ENCODE measurements at places on chromosomes 7 and 10. TPM values are rescaled to one million over a fixed set of nuclear protein-coding genes. Genes with fewer than 3 reads are reported as not detected.
A peak's percentile ranks its signal among the peaks of the same experiment; 100 is the strongest.

- no peaks in the 10 kb centered on the region for H3K4me1 ChIP-seq
- no peak for DNase-seq
- no peaks in the 10 kb centered on the region for H3K36me3 ChIP-seq
These were observed 1027.8 kb upstream of the PHF14 start for GRCh38 chr7:9945857-9946256.

DNA sequence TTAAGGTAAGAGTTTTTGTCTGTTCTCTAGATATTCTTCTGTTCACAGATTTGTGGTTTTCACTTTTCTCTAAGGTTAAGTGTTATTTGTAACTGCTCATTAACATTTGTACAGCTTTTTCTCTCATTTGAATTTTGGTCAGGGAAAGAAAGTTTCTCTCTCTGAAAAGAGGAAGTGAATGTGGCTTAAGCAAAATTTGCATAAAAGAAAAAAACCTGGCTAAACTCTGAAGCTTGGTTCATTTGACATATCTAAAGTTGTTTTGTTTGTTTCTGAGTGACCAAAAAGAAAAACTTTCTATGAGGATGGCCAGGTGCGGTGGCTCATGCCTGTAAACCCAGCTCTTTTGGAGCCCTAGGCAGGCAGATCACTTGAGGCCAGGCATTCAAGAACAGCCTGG is 22.0 kb upstream of the SLC26A4 start:
- DNase-seq: no peak
- H3K36me3 ChIP-seq: no peaks in the 10 kb centered on the region
- no peak overlapping the region for H3K4me3 ChIP-seq
- H3K27ac ChIP-seq: no peak overlapping the region
- H3K4me1 ChIP-seq: peaks cover 4% of the 10 kb centered on the region

GRCh38 chr7:130418306-130418705 is 22.5 kb downstream of the CEP41 start:
- H3K4me3 ChIP-seq: no peak overlapping the region
- H3K36me3 ChIP-seq: no peaks in the 10 kb centered on the region
- peak overlapping the region; percentile 91 for H3K27ac ChIP-seq
- no peak for DNase-seq
- H3K27me3 ChIP-seq: no peaks in the 10 kb centered on the region
- peaks cover 71% of the 10 kb centered on the region for H3K4me1 ChIP-seq

DNA sequence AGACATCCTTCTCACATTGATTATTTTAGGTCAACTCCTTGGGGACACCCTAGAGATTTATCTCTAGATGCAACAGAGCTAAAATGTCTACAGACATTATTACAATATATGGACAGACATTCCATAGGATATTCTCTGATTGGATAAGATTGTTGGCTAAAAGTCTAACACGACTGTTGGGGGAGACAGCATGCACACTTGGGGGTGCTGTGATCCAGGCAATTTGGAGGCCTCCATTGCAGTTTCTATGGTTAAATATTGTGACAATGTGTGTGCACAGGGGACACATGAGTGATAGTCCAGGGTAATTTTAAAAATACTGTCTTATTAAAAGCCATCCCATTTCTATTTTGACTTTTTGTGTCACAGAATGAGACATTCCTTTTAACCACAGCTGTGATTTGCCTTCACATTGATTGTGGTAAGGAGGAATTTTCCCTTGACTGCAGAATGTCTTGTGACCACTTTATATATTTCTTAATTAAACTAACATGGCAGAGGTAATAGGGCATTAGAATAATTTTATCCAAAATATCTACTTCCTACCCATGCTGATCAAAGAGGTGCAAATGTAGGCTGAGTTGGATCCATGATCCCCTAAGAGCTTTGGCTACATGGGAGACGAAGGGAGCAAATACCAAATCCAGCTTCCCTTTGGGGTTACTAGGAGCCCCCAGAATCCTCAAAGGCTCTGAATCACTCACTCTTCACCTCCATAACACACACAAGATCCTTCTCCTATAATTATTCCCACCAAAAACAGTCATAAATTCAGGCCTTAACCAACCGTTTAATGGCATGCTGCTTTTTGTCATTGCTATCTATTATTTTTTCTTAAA is 7.3 kb downstream of the TFPI2 start:
- H3K27ac ChIP-seq: no peak overlapping the region
- peaks cover 5% of the 10 kb centered on the region for H3K27me3 ChIP-seq
- no peaks in the 10 kb centered on the region for H3K4me1 ChIP-seq
- H3K4me3 ChIP-seq: no peak overlapping the region
- H3K36me3 ChIP-seq: peaks cover 4% of the 10 kb centered on the region
- no peak for DNase-seq

- H3K27me3 ChIP-seq: no peaks in the 10 kb centered on the region
- no peak overlapping the region for H3K4me3 ChIP-seq
- no peaks in the 10 kb centered on the region for H3K36me3 ChIP-seq
- DNase-seq: no peak
- H3K4me1 ChIP-seq: peaks cover 16% of the 10 kb centered on the region
- H3K27ac ChIP-seq: no peak overlapping the region
These were observed 458.8 kb upstream of the GHITM start for GRCh38 chr10:83680470-83680891.

DNA sequence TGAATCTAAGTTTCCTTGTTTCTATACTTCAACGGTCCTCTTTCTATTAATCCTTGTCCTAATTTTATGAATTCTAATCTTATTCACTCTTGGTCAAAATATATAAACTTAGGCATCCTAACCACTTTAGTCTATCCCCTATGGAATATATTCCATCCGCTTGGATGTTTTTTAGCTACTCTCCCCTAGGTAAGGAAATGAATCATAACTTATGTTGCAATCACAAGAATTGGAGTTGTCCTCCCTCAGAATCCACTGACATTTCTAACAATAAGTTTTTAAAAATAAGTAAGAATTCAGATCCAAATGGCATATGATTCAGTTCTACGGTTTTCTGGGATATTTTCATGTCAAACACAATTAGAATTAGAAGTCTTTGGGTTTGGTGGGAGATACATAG is 1081.6 kb downstream of the SORCS1 start:
- H3K27ac ChIP-seq: no peak overlapping the region
- no peaks in the 10 kb centered on the region for H3K36me3 ChIP-seq
- no peaks in the 10 kb centered on the region for H3K27me3 ChIP-seq
- DNase-seq: no peak
- H3K4me3 ChIP-seq: no peak overlapping the region

DNA sequence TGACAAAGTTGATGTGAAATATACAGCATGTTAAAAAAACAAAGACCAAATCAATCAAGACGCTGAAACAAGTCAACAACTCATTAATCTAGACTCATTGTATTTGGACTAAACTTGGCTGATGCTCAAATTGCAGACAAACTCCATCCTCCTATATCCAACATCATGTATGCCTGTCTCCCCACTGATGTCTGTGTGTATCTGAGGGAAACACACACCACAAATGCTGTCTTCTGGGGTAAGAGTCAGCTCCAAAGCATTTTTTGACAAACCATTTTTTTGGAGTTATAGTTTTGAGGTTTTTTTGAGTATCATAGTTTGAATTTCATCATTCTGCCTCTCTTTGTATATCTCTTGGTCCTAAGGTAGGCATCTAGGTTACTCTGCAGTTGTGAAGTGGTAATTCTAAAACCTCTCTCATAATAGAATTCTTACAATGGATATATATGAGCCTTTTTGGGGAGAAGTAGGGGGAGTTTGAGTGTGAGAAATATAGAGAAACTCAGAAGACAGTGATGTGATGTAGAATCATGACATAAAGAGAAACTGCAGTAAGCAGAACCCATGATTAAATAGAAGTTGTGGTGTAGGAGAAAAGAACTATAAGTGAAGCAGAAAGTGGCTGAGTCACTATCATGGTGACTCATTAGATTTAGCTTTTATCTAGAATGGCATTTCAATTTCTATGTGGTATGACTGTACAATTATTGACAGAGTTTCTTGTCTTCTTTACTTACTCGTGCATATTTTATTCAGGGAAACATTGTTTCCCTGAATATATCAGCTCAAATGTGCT is 1531.1 kb upstream of the LRRTM3 start:
- no peak overlapping the region for H3K27ac ChIP-seq
- no peaks in the 10 kb centered on the region for H3K36me3 ChIP-seq
- no peak for DNase-seq
- peaks cover 11% of the 10 kb centered on the region for H3K27me3 ChIP-seq

Gene MYO3A
- 4.7 TPM for total RNA-seq

Gene HOXA2
- 33.9 TPM for total RNA-seq

Gene COL26A1
- total RNA-seq: 109 TPM

All from mesothelial cell of epicardium (in vitro differentiated cells).